Myocyte (in vitro differentiated cells): ENCODE measurements at places on chromosomes 7 and 10. TPM values are rescaled to one million over a fixed set of nuclear protein-coding genes. Genes with fewer than 3 reads are reported as not detected.

- DNase-seq = no peak
Observed at GRCh38 chr7:101436857-101437576, 74.3 kb downstream of the COL26A1 start.

FGL2 gene
- total RNA-seq = 7.5 and 9.1 TPM in 2 replicates

- DNase-seq = no peak
Observed at GRCh38 chr10:85407088-85407487, 959.5 kb downstream of the GRID1 start.

DNA sequence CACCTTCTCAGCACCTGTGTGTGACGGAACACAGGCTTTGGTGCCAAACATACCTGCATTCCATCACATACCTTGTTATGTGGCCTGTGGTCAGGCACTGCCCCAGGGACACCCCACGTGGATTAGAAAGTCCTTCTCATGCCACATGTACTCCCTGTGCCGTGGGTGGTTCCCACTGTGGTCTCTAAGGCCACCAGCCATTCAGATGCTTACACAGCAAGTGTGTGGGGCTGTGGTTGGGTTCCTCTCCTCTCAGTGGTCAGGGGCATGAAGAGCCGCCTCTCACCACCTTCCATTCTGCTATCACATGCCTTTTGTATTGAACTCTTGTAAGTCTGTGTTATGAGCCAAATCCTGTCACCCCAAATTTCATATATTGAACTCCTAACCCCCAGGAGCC, 85.1 kb upstream of the IGFBP3 start:
- peak; percentile 38 for DNase-seq

DNA sequence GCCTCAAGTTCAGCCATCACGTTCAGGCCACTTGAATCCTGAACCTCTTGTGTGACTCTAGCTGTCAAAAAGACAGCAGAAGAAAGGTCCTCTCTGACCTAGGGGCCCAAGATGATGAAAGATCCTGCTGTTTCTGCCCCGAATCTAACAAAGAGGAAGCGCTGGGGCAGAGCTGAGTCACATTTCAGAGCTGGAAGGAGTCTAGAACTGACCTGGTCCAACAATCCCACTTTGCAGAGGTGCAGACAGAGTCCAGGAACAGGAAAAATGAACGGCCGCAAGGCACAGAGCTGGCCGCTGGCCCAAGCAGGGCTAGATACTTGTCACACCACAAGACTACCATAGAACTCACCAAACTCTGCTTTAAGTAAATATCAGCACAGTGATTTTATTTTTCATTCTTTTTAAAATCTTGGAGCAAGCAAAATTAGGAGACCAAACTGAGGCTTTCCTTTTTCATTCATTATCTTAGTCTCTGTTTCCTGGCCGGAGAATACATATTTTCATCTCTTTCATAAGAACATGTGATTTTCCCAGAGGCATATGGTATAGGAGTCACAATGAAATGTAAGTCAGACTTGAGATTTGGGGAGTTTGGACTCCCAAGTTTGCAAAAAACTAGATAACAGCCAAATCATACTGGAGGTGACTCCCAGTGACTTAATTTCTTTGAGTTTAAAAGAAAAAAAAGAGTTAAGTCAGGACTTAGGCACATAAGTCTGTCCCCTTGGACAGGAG, 52.8 kb downstream of the CHST15 start:
- DNase-seq = no peak

GRCh38 chr10:78551184-78552005, 517.4 kb upstream of the ZMIZ1 start:
- DNase-seq = no peak

GRCh38 chr7:85510287-85510686, 323.4 kb upstream of the SEMA3D start:
- no peak for DNase-seq

SLC18A3 gene
- total RNA-seq = not detected in 2 replicates

DNA sequence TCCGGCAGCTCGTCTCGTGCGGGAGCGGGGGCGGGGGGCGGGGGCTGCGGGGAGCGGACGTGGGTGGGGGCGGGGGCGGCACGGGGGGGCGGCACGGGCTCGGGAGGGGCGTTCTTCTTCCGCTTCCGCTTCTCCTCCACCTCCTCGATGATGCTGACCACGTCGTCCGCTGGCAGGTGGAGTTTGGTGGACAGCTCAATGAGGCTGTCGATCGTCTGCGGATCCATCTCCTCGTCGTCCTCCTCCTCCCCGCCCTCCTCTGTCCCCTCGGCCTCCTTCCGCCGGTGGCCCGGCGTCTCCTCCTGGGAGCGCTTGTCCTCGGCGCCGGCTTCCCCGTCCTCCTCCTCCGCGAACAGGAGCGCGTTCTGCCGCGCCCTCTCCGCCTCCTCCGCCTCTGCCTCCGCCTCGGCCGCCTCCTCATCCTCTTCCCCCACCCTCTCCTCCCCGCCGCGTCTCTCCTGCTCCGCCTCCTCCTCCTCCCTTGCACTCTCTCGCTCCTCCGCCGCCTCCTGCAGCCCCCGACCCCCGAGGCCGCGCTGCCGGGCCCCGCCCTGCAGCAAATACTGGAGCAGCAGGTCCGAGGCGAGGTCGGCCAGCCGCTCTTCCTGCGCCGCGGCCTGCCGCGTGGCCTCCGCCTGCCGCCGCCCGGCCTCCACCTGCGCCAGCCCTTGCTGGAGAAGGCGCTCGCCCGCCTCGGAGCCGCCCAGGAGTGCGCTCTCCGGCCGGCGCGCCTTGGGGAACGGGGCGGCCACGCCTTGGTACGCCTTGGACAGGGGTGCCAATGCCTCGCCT, 1.9 kb downstream of the VGF start:
- no peak for DNase-seq

CYP3A7 gene
- 0.29 and 0.47 TPM in 2 replicates for total RNA-seq

- DNase-seq = no peak
Observed at GRCh38 chr10:126568809-126569385, 101.6 kb downstream of the C10orf90 start.
